ENCODE measurements at places on chromosomes 6 and 20.
A peak's percentile ranks its signal among the peaks of the same experiment; 100 is the strongest.

- no peaks in the 10 kb centered on the region for H3K27me3 ChIP-seq
- no peaks in the 10 kb centered on the region for H3K36me3 ChIP-seq
- no peak overlapping the region for H3K27ac ChIP-seq
Observed at GRCh38 chr6:16669227-16669626, 92.0 kb downstream of the ATXN1 start.

- H3K27ac ChIP-seq, result no peak overlapping the region
- H3K4me3 ChIP-seq, result peak overlapping the region; percentile 76
- no peaks in the 10 kb centered on the region for H3K4me1 ChIP-seq
- no peaks in the 10 kb centered on the region for H3K27me3 ChIP-seq
Observed at GRCh38 chr6:42454428-42454791, 2.7 kb upstream of the TRERF1 start.

- no peaks in the 10 kb centered on the region for H3K27me3 ChIP-seq
- no peak overlapping the region for H3K4me3 ChIP-seq
- peaks cover 18% of the 10 kb centered on the region for H3K4me1 ChIP-seq
- no peaks in the 10 kb centered on the region for H3K36me3 ChIP-seq
- DNase-seq, result no peak
Observed at GRCh38 chr6:40936818-40937251, 102.2 kb downstream of the UNC5CL start.

DNA sequence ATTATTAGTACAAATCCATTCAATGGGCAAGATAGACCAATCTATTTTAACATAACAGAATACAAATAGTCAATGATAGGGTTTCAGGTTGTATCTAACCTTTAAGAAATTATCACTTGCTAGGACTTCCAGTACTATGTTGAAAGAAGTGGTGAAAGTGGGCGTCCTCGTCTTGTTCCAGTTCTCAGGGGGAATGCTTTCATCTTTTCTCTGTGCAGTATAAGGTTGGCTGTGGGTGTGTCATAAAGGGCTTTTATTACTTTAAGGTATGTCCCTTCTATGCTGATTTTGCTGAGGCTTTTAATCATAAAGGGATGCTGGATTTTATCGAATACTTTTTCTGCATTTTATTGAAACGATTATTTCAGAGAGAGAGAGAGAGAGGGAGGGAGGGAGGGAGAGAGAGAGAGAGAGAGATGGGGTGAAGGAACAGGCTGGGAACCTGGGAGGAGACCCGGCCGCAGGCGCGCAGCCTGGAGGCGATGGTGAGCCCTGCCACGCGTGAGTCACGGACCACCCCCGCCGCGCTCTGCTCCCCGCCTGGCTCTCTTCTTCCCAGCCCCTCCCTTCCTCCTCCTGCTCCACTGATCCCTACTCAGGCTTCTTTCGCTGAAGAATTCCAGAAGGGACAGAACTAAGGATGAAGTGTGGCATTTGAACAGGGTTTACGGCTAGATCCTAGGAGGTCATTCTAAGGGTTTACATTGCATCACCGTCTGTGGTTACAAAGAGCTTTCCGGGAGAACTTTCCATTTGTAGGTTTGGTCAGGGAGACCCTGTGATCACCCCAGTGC is 45.5 kb upstream of the HLA-E start:
- H3K27ac ChIP-seq, result no peak overlapping the region
- H3K4me3 ChIP-seq, result no peak overlapping the region
- no peaks in the 10 kb centered on the region for H3K4me1 ChIP-seq
- peaks cover 93% of the 10 kb centered on the region for H3K27me3 ChIP-seq
- DNase-seq, result peak; percentile 30

DNA sequence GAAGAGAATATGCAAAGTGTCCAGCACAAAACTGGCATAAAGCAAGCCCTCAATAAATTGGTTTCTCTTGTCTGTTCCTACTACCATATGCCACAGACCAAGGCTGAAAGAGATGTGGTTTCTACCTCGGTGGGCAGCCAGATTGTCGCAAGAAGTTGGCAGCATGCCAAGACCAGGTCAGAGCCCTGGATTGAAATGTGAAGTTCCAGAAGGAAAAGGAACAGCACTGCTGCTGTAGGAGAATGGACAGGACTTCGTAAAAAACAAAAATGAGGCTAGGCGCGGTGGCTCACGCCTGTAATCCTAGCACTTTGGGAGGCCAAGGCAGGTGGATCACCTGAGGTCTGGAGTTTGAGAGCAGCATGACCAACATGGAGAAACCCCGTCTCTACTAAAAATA is 22.1 kb downstream of the MRPL14 start:
- H3K27me3 ChIP-seq, result no peaks in the 10 kb centered on the region
- H3K36me3 ChIP-seq, result peaks cover 35% of the 10 kb centered on the region
- DNase-seq, result peak; percentile 49
- H3K27ac ChIP-seq, result peak overlapping the region; percentile 99

GRCh38 chr6:36368921-36369865 is 18.3 kb downstream of the ETV7 start:
- no peaks in the 10 kb centered on the region for H3K27me3 ChIP-seq
- DNase-seq, result peak; percentile 72
- H3K4me3 ChIP-seq, result no peak overlapping the region
- peaks cover 8% of the 10 kb centered on the region for H3K4me1 ChIP-seq
- no peaks in the 10 kb centered on the region for H3K36me3 ChIP-seq

DNA sequence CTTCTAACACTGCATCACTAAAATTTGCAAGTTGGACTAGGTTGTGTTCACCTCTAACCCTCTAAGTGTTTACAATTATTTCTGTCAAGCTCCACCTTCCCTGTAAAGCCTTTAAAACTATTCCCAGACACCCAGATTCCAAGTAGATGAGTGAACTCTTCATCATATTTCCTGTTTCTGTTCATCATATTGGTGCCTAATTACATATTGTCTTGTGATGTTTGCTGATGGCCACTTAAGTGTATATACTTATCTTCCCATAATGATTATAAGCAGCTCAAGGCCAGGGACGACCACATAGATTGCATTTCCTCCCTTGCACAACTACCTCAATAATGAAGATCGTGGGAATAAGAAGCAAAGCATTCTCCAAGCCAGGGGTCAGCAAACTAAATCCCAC is 16.8 kb downstream of the TNFRSF21 start:
- no peaks in the 10 kb centered on the region for H3K4me1 ChIP-seq
- no peak overlapping the region for H3K4me3 ChIP-seq
- no peak for DNase-seq
- H3K27ac ChIP-seq, result no peak overlapping the region

- no peaks in the 10 kb centered on the region for H3K36me3 ChIP-seq
- no peak overlapping the region for H3K4me3 ChIP-seq
- no peaks in the 10 kb centered on the region for H3K4me1 ChIP-seq
- H3K27ac ChIP-seq, result no peak overlapping the region
- DNase-seq, result no peak
Observed at GRCh38 chr20:57301026-57301425, 28.6 kb upstream of the SPO11 start.

DNA sequence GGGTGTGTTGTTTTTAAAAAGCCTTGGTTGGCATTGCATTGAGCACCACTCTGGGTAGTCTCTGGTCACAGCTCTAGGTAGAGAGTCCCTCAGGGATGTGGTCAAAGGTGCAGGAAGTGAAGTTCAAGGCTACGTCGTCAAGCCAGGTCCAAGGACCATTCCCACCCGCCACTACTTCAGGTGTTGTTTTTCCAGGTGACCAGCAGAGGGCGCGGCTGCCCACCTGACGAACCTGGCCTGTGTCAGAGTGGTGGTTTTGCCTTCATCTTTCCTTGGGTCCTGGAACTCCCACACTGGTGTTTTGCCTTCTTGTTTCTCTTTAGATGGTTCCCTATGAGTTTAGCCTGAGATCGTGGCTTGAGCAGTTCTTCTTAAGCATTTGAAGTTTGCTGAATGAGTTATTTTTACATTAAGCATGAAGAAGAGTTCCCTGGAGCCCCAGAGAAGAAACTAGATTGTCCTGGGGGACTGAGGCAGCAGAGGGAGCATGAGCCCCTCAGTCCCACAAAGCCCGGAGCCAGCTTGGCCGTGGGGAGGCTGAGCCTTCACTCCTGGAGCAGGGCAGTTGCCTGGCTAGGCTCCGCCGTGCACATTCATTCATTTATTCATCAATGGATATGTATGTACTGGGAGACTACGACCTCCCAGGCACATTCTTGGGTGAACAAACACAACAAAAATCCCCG is 5.6 kb upstream of the PHACTR3 start:
- no peaks in the 10 kb centered on the region for H3K4me1 ChIP-seq
- H3K4me3 ChIP-seq, result no peak overlapping the region
- no peak for DNase-seq
- H3K27me3 ChIP-seq, result no peaks in the 10 kb centered on the region
- no peak overlapping the region for H3K27ac ChIP-seq

- H3K4me1 ChIP-seq, result no peaks in the 10 kb centered on the region
- no peaks in the 10 kb centered on the region for H3K27me3 ChIP-seq
- no peak for DNase-seq
- H3K4me3 ChIP-seq, result no peak overlapping the region
- H3K36me3 ChIP-seq, result no peaks in the 10 kb centered on the region
- H3K27ac ChIP-seq, result no peak overlapping the region
Observed at GRCh38 chr6:122861594-122861993, 72.5 kb downstream of the SMPDL3A start.

GRCh38 chr20:889106-889505 is 27.0 kb downstream of the ANGPT4 start:
- DNase-seq, result no peak
- H3K4me1 ChIP-seq, result peaks cover 14% of the 10 kb centered on the region
- H3K4me3 ChIP-seq, result no peak overlapping the region
- H3K27me3 ChIP-seq, result peaks cover 12% of the 10 kb centered on the region

GRCh38 chr6:147205690-147206600 is 1.7 kb downstream of the STXBP5 start:
- no peak for DNase-seq
- peaks cover 31% of the 10 kb centered on the region for H3K4me1 ChIP-seq
- peak overlapping the region; percentile 98 for H3K27ac ChIP-seq
- peak overlapping the region; percentile 94 for H3K4me3 ChIP-seq
- H3K27me3 ChIP-seq, result no peaks in the 10 kb centered on the region

GRCh38 chr20:14820771-14821170 is 483.4 kb upstream of the FLRT3 start:
- H3K4me3 ChIP-seq, result no peak overlapping the region
- no peaks in the 10 kb centered on the region for H3K27me3 ChIP-seq
- no peak overlapping the region for H3K27ac ChIP-seq
- no peaks in the 10 kb centered on the region for H3K36me3 ChIP-seq

GRCh38 chr6:158509465-158509864 is 50.4 kb upstream of the TMEM181 start:
- H3K36me3 ChIP-seq, result peaks cover 17% of the 10 kb centered on the region
- no peaks in the 10 kb centered on the region for H3K27me3 ChIP-seq
- no peak overlapping the region for H3K27ac ChIP-seq
- DNase-seq, result no peak
- no peaks in the 10 kb centered on the region for H3K4me1 ChIP-seq

DNA sequence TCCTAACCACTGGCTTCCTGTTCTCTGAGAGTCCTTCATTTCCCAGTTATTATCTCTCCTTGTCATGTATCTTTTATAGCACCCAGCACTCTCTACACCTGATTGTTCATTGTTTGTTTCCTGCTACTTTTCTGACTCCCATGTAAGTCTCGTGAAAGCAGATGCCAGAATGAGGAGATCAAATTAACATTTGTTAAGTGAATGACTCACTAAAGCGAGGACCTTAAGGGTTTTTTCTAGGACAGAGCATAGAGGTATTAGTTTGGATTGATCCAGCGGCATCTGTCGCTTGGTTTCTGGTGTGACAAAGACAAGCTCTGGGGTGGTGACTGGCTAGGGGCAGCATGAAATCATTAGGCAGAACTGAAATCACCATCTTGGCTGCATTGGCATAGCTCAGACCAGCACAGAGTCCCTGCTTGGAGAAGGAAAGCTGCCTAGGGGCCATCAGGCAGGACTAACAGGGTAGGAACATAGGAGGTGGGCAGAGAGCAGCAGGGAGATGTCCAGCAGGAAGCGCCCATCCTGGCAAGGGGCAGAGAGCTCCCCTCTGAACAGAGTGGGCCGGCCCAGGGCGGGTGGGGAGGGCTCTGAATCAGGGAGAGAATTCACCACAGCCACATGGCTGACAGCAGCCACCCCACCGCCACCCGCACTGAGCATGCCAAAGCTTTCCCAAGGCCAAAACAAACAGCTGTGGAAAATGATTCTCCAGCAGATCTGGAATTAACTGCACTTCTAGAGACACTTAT is 97.1 kb upstream of the CEP85L start:
- peaks cover 43% of the 10 kb centered on the region for H3K4me1 ChIP-seq
- no peaks in the 10 kb centered on the region for H3K36me3 ChIP-seq
- no peaks in the 10 kb centered on the region for H3K27me3 ChIP-seq
- peak overlapping the region; percentile 81 for H3K27ac ChIP-seq
- peak; percentile 85 for DNase-seq

DNA sequence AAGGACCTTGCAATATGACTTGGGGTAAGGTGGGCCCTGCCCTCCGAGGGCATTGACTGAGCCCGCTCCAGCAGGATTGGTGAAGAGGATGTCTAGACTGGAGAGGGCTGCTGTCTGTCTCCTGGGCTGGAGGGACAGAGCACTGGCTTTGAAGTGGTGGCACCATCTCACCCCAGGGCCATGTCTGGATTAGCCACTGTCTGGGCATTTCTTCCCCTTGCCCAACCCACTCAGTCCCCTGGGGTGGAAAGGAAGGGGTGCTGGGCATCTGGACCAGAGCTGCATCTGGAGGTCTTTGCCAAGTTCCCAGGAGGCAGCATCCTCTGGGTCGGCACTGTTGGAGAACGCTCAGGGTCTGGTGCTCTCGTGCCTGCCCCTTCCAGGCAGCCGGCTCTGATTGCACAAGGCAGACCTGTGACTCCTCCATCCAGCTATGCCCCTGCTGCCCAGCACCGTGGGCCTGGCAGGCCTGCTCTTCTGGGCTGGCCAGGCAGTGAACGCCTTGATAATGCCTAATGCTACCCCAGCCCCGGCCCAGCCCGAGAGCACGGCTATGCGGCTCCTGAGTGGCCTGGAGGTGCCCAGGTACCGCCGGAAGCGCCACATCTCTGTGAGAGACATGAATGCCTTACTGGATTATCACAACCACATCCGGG is at the start of gene R3HDML:
TSS of gene R3HDML (plus strand) at position 319 of the 656 bp plus-strand sequence. CDS start at position 434, 115 bp downstream.
- DNase-seq, result no peak
- H3K27ac ChIP-seq, result no peak within 1 kb of the TSS
- no peaks in the 10 kb centered on the region for H3K36me3 ChIP-seq

GRCh38 chr6:41699063-41699462 is 36.3 kb downstream of the TFEB start:
- H3K36me3 ChIP-seq, result no peaks in the 10 kb centered on the region
- no peaks in the 10 kb centered on the region for H3K27me3 ChIP-seq
- peak overlapping the region; percentile 48 for H3K27ac ChIP-seq

DNA sequence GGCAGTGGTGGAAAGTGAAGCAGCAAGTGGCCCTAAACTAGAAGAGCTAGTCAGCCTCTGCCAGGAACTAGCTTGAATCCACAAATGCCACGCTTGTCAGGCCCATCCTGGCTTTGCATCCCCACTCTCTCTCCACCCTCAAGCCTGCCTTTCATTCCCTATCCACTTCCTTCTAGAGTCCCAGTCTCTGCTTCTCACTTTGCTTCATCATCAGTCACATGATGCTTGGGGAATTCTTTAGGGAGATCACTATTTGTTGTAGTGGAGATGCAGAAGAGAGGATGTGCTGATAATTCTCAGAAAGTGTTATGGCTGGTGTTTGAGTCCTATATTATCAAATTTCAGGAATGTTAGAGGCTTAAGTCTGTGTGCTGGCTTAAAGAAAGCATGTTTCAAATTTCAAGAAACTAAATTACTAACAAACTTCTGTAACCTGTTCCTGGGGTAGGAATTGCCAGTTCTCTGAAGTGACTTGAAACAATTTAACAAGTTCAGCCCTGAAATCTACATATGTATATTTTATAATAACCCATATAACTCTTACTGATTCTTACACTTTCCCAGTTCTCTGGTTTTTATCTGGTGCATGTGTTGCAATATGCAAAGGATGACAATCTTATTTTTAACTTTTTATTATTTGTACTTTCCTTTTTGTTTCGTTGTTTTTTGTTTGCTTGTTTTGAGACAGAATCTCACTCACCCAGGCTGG is 7.5 kb downstream of the TRIM39 start:
- DNase-seq, result no peak
- no peaks in the 10 kb centered on the region for H3K4me1 ChIP-seq
- no peaks in the 10 kb centered on the region for H3K27me3 ChIP-seq
